NT2/D1 (cell line): ENCODE measurements at places on chromosomes 1 and 21.

DNA sequence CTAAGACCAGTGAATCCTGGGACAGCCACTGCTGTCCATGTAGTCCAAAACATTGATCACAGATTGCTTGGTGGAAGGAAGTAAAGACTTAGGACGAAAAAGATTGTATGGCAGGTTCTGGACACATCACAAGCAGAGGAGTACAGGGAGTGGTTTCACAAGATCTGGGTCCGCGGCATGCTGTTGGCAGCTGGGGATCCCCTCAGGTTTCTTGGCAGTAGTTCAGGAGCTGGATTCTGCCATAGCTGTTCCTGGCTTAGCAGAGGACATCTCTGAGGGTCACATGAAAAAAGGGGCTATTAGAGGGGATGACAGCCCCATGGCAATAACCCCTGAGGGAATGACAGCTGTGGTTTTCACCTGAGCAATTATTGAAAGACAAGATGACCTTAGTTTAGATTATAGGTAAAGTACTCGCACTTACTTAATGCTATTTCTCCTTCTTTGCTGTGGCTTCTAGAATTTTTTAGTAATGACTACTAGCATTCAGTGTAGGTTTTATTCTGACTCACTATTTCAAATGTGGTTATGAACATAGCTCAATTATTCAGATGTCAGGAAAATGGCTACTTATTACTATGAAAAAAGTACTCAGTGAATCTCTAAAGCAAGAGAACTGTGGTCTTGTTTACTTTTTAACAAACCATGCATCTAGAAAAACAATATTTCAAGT lies 8.2 kb downstream of the KRTAP27-1 start:
- DNase-seq, result no peak

- no peak for DNase-seq
These were observed 447.5 kb downstream of the NEGR1 start for GRCh38 chr1:71834601-71835441.

- peak; percentile 91 for DNase-seq
These were observed at the start of gene TRNP1 for GRCh38 chr1:26993237-26994019. TSS of gene TRNP1 (plus strand) at chr1:26993692. CDS start at chr1:26993787, 95 bp downstream.

DNA sequence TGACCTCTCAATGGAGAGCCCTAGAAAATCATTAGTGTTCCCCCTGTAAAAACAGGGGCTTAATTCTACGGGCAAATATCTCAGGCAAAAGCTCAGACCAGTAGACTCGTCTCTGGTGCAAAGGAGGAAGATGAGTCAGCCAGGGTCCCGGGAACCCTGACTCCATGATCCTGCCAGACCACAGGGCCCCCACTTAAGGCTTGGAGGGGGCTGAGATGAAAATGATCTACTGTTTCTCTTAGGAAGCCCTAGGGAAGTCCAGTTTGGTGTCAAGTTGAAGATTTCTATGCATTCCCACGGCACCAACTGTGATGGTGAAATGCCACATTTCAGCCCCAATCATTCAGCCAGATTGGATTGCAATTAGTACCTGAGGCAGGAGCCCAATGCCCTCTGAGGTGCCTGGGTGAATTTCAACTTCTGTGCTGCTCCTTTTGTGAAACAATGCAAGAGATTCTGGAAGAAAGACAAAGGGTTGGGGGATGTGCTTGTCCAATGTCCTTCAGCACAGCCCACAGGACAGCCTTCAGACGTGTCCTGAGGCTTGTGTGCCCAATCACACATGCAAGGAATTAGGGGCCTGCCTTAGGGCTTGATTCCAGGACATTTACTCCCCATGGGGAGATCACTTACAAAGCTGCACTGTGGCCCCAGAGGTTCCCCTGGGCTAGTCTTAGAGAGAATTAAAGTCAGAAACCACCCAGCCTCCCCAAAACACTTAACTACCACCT lies 18.1 kb downstream of the NAV1 start:
- DNase-seq, result no peak

GRCh38 chr1:196271212-196271947 lies 336.9 kb downstream of the KCNT2 start:
- no peak for DNase-seq

GRCh38 chr1:89905395-89906058 lies 84.7 kb downstream of the LRRC8D start:
- no peak for DNase-seq

- DNase-seq, result no peak
These were observed 31.4 kb downstream of the TMEM53 start for GRCh38 chr1:44642925-44643324.

GRCh38 chr1:201809876-201810275 lies 19.1 kb upstream of the IPO9 start:
- no peak for DNase-seq

DNA sequence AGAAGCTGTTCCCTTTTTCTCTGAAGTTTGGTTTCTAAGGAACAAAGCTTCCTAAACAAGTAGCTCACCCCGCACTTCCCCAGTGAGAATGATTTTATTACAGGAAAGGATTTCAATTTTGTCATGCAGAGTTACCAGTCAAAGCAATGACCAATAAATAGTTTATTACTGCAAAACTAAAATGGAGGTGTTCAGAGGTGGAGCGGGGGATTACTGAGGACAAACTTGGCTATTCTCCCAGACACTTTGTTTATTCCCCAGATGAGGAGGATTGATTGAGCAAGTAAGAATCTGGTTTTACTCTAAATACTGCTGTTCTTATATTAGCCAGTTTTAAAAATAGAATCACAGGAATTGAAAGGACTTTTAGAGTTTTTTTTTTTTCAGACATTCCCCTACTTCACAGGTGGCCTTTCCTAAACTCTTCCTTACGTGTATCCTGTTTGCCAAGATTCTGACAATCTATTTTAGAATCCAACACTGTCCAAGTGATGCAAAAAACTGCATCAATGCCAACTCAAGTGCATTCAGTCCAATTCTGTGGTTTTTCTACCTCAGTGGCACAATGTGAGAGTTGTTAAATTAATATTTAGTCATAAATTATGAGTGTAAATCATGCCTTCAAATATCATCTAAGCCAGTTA lies 136.1 kb downstream of the TNFSF18 start:
- DNase-seq, result no peak

- DNase-seq, result peak; percentile 85
These were observed 10.7 kb downstream of the FMOD start for GRCh38 chr1:203340112-203340790.

DNA sequence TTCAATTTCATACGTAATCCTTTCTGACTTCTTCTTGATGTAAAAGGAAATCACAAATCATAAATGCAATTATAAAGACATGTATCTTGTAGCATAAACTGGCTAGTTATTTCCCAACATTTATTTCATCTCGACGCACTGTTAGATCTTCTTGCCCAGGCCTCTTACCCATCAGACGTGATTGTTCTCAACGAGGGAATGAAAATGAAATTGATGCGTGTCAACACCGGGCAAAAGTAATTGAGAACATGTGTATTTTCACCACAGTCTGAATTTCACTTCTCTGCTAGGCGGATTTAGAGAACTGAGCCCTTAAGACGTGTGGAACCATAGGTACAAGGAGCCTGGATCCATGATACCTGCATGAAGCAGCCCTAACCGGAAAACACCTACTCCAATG lies 519.7 kb downstream of the KCNT2 start:
- DNase-seq, result no peak

GRCh38 chr1:24850328-24850920 lies 79.7 kb downstream of the RUNX3 start:
- DNase-seq, result no peak

DNA sequence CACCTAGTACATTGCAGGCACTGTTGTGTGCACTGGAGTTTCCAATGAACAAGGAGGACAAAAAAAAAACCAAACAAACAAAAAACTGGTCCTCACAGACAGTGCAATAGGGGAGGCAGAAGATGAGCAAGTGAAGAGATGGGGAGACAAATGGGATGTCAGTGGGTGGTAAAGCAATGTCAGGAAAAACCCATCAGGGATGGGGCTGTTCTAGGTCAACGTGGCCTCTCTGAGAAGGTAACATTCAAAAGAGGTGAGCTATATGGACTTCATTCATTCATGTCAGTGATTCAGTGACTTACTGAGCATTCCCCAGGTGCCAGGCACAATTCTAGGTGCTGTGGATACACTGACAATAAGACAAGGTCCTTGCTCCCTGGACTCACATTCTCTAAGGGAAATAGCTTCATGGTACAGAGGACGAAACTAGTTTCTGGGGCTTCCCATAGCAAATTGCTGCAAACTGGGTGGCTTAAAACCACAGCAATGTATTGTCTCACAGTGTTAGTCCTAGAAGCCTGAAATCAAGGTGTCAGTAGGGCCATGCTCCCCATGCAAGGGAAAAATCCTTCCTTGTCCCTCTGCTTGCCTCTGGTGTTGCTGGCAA lies 140.5 kb upstream of the KLHDC7A start:
- no peak for DNase-seq

DNA sequence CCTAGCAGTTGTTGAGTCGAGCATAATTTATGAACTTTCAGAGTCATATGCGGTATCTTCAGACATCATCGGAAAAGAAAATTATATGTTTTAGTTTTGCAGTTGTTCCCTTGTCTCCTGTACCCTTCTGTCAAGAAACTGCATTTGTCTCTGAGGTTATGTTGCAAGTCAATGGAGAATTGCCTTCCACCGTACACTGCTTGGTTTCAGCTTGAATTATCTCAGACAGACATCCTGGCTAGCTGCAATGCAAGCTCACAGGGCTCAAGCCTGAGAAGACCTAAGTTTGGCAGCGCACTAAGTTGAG lies 156.0 kb downstream of the NFIA start:
- no peak for DNase-seq

DNA sequence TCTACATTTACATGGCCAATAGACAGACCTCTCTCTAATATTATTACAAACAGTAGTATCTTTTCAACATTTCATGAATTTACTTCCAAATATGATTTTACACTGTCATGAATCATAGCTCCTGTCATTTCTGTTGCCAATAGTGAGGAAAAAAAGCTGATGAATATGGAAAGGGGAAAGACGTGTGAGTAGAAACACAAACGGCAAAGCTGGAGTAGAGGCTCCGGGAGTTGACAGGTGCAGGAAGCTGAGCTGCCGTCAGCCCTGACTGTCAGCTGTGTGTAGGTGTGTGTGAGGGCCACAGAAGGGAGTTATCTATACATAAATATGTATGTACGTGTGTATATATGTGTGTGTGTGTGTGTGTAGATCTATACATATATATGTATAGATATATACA lies 416.9 kb downstream of the ZP4 start:
- no peak for DNase-seq

DNA sequence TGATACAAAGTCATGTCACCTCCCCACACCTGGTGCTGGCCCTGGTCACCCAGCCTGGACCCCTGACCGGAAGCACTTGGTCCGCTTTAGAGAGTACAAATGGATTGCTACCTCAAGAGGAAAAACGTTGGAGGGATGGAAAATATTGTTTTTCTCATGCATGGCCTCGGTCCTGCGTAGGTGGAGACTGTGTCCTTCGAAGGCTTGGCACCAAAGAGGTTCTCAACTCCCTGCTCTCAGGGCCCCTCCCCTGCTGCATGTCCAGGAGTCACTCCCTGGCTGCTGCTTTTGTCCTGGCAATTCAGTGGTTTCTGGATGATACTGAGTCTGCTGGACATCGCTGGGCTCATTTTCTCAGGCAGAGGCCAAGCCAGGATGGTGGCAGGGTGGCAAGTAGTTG lies 529.8 kb downstream of the KIF26B start:
- DNase-seq, result no peak

- no peak for DNase-seq
These were observed 65.1 kb downstream of the DDR2 start for GRCh38 chr1:162697140-162697895.

- no peak for DNase-seq
These were observed 17.6 kb downstream of the TNNT2 start for GRCh38 chr1:201359873-201360210.

DNA sequence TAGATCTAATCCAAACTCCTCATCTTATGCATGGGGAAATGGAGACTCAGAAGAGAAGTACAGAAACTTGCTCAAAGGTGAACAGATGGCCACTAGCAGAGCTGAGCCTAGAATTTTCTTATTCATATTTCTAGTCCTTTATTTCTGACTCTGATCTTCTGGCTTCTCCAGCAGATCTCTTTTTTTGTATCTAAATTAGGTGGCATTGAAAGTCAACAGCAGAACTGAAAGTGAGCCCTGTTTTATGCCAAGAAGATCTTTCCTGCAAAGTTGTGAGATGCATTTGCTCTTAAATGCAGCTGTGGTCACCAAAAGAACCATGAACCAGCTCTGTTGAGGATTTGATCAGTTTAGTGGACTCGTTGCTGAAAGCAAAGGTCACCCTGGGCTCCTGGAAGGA lies 75.5 kb downstream of the KAZN start:
- DNase-seq, result no peak

DNA sequence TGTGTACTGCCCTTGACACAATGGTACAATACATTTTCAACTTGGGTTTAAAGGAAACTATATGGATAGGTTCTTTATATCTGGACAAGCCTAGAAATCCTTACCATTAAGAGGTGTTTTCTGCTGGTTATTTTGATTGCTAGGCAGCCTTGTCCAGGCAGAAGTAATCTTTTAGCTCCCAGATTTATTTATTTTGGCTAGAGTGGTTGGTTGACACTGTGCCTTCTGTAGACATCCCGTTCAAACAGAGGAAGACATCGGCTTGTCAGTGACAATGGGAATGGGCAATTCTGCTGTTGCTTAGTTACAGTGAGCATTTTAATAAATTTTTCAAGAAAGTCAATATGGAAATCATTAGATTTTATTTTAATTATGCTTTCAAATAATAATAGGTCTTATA lies 138.8 kb downstream of the VPS13D start:
- no peak for DNase-seq

DNA sequence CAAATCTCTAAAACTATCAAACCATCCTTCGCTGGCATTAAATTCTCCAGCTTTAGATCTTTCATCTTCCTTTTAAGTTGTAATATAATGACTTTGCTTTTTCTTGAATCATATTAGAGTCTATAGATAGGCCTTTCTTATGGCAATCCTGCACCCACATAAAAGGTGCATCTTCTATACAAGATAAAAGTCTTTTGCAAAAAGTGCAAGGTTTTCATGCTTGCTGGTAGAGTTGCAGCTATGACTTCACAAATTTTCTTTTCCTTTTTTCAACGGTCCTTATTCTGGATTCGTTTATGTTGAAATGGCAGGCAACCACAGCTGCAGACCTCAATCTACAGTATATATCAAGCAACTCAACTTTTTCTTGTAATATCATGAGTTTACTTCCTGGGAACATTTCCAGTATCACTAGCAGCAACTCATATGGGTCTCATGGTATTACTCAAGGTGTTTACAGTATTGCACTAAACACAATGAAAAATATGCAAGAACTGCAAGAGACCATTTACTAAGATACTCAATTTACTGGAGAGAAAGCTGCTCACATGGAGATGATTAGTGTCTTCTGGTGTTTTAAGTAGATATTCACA lies 22.1 kb downstream of the OMA1 start:
- DNase-seq, result no peak

GRCh38 chr1:199549421-199549820 lies 478.1 kb upstream of the NR5A2 start:
- DNase-seq, result no peak

DNA sequence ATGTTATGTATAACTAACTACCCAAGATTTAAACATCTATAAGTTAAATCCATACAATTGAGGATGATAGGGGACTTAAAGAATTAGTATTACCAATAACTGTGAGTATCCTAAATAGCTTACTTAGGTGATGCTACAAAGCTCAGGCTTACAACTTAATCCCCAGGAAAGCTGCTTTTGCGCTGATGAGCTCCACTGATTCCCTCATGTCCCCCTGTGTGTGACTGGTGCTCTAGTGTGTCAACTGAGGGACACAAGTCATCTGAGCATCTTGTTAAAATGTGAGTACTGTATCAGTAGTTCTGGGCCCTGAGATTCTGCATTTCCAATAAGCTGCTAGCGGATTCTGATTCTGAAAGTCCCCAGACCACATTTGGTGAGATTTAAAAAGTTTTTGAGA lies 1458.8 kb downstream of the MRPL39 start:
- no peak for DNase-seq
